ENCODE measurements at places on chromosomes 3 and 15.
A peak's percentile ranks its signal among the peaks of the same experiment; 100 is the strongest.

- DNase-seq, result no peak
Observed at GRCh38 chr15:31362886-31363285, 36.3 kb downstream of the KLF13 start.

DNA sequence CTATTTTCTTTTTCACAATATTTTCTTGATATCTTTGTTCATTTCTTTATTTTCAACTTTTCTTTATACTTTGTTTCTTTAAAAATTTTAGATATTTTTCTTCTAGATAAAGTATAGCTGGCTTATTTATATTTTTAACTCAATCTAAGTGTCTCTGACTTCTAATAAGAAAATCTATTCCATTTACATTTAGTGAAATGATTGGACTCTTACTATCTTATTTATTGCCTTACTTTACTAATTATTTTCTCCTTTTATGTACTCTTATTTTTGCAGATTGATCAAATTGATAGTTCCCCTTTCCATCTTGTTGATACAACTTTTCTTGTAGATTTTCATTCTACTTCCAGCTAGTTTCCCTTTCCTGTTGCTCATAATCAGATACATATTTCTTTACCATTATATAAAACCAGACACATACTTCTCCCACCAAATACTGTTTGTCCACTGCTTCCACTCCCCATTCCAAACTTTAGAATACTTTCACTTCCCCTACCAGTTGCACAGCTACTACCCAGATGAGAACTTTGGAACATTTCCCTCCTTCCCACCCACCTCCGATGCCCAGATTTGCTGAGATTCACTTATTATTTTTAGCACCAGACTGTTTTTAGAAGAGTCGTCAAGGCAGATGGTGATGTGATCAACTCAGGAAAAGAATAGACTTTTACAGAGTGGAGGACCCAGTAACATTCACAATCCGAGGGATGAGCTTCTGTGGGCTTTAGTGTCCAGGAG is 151.5 kb downstream of the LIPC start:
- no peak for DNase-seq

DNA sequence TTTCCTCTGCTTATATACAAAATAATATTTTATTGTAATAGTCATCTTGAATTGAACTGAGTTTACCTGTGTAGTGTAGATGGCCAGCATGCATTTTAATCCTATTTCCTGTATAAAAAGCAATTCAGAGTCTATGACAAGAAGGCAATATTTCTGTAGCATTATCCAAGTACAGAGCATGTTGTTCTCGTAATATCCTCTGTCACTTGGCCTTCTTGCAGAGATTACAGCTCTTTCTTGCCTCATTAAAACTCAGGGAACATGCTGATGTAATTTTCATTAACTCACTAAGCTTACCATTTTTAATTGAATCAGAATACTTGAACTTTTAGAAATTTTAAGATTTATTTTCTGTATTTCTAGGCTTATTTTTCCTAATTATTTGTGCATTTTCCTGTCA is 203.3 kb upstream of the AGTR1 start:
- no peak for DNase-seq

DNA sequence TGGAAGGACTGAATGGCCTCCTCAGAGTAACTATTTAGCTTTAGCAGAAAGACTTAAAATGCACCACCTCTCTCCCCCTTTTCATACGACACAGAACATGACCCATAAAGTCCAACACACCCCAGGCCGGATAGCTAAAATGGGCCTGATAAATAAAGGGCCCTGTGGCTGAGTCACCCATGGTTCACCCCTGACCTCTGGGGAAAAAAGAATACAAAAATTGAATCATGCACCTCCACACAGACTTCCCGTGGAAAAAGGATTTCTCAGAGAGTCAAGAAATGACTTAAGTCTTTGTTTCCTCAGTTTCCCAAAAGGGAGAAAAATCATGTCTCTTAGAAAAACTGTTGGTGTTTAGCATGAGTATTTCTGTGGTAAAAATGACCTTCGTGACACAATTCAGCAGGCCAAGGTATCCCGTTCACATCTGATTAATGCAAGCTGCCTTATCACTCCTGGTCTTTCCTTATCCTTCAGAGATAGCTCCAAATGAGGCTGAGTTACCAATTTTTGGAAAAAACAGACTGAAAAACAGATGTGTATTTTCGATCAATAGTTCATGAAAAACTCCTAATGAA is 34.0 kb upstream of the ARHGEF3 start:
- DNase-seq, result no peak

DNA sequence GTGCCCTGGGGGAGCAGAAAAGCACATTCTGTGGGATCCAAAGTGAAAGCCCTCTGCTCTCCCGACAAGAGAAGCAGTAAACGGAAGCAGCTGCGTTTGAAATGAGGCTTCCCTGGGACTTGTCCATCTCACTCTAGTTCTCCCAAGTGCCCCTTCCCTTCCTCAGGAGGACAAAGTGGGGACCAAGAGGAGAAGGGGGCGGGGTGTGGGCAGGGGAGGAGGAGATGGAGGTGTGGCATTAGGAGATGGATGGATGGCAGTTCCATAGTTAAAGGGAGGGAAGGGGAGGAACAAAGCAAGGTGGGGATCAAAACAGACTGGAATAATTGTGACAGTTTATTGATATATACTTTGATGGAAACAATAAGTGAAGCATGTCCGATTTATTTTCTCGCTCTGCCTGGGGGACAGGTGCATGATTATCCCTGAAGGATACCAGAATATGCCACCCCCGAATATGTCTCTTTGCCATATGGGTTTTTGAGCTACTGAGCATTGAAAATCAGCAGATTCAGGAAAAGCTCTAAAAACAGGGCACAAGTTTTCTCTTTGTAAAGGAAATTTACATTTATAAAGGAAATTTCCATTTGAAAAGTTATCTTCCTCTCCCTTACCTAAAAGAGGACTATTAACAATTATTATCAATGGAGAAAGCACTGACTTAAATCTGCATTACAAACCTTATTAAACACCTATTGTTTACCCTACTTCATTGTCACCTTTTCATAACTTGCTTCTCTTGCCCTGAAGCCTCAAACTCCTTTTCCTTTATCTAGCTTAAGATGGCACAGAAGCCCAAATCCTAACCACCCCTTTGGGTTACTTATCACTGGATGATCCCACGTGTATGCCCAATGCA is 58.9 kb upstream of the DAZL start:
- DNase-seq, result no peak

DNA sequence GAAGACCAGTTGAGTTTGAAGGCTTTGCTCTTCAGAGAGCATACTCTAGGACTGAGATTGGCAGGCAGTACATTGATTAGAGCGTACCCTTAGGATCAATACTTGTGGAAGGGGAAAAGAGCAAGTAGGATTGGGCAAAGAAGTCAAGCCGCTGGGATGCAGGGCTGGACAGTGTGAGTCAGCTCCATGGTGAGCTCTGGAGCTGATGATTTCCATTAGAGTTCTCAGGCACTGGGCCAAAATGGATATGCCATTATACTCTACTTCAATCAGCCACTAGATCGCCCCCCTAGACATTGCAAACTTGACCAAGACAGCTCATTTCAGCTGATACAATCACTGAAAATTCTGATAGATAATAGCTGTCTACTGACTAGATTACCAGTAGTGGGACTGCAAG is 432.7 kb upstream of the ALCAM start:
- DNase-seq, result no peak

GRCh38 chr3:64651741-64652241 is 36.0 kb downstream of the ADAMTS9 start:
- no peak for DNase-seq

DNA sequence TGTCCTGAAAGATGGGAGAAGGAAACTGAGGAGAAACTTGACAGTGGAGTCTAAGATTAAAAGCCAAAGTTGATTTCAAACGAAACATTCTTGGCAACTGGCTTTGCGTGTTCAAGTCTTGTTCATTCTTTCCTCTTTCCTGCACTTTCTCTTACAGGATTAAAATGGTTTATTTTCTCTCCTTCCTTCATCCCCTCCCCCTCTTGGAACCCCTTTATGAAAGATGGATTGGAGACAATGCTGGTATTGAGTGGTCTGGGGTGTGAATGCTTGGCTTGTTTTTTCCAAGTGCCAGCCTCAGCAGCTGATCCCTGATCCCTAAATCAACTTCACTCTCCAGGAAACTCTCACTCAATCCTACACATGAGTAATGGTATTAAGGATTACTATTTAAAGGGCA is 703 bp upstream of the LSAMP start:
- DNase-seq, result no peak

GRCh38 chr3:11910971-11911531 is 64.4 kb upstream of the TAMM41 start:
- DNase-seq, result no peak

- DNase-seq, result no peak
Observed at GRCh38 chr3:139235192-139235591, 108.6 kb upstream of the MRPS22 start.

- DNase-seq, result no peak
Observed at GRCh38 chr3:89364314-89364713, 256.9 kb downstream of the EPHA3 start.

GRCh38 chr3:42705058-42705767 is 2.6 kb upstream of the HHATL start:
- DNase-seq, result no peak

- no peak for DNase-seq
Observed at GRCh38 chr3:156271995-156272719, 151.8 kb downstream of the KCNAB1 start.

DNA sequence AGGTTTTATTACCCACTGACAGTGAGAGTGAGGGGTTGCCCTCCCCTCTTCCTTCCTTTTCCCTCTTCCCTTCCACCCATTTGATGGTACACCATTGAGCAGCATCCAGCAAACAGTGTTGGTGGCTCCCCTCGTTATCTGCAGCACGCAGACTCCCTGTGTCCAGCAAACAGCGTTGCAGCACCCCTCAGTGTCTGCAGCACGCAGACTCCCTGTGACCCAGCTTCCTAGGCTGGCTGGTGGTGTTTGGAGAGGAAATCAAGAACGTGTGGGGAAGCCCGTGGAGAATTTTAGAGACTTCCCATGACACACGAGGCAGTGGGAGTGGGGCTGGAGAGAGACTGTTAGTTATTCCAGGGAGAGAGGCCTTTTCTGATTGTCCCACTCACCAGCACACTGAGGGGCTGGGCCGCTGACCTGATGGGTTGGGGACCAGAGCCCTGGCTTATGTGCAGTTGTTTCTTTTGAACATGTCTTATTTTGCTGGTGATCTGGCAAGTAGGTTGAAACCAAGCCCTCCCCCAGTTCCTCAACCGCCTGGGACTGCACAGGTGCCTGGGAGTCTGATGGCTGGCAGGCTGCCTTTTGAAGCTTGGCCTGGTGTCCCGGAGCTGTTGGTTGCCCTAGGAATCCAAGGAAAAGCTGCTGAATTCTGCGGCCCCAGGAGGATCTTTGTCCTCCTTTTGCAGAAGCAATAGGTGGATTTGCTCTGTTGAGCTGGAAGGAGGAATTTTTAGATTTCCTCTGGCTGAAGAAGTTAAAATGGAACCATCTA is 19.0 kb downstream of the APBA2 start:
- DNase-seq, result no peak

DNA sequence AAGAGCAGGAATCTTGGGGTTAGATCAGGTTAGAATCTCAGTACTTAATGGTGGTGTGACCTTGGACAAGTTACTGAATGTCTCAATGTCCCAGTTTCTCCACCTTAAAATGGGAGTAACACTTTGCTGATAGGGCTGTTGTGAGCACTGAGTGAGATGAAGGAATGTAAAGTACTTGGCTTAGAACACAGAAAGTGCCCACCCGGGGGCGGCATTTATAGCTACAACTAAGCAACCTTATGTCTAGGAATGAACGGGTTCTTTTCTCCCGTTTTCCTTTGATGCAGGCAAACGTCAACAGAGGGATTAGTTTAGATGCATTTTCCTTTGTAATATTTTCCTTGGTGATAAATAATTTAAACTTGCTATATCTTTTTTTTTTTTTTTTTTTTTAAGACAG is 176.6 kb downstream of the USP13 start:
- DNase-seq, result no peak

DNA sequence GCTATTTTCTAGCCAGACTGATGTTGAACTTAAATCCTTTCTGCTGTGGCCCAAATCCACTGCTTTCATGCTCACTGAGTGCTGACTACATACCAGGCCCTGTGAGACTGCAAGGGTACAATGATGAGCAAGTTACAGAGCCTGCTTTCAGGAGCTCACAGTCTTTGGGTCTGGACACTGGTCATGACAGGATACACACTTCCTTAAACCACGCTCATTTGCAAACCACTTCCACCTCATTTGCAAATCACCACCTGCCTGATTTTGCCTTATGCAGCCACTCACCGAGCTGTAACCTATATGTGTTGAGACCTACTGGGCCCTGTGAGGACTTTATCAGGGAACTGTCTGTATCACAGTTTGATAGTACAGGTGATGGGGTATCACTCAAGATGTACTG is 50.2 kb upstream of the LRRC58 start:
- no peak for DNase-seq

GRCh38 chr3:169232863-169233262 is 430.6 kb downstream of the MECOM start:
- DNase-seq, result no peak

DNA sequence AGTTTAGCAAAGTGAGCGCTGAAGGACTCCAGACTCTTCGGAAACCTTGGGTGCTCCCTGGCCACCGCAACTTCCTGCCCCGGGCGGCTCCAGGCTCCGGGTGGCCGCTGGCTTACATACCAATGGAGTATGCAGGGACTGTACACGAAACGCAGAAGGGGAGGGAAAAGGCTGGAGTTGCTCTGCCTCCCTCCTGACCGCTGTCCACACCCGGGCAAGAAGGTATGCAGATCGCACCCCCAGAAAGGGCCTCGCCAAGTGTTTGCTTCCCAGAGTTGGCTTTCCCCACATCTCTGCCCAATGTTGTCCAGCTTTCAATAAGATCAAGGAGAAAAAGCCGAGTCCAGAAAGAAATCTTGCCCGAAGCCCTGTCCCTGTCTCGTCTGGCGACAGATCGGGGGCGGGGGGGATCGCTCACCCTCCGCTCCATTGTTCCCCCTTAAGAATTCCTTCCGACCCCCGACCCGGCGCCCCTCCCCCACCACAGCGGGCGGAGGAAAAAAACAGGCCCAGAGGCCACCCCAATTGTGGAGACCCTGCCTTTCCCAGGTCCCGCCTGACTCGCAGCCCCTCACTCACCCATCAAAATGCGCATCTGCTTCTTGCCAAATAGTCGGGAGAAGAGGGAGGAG is 533 bp downstream of the ARF4 start:
- peak; percentile 59 for DNase-seq

- DNase-seq, result no peak
Observed at GRCh38 chr3:112687211-112687610, 46.3 kb upstream of the CCDC80 start.

- peak; percentile 2 for DNase-seq
Observed at GRCh38 chr3:120093119-120093910, 932 bp downstream of the GSK3B start.

DNA sequence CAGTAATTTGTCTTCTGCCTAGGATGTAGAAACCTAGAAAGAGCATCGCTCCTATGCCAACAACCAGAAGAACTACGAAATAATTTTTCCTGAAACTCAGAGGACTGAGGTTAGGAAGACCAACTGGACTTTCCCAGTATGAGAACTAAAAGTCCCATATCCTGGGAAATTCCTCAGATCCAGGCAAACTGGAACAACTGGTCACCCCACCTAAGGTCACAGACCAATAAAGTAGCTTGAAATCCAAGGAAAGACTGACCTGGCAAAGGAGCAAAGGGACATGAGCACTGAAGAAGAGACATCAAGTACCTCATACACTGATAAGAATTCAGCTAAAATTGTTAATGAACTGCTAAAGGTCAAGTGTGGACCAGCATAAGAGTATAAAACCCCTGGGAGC is 6.6 kb downstream of the RPL39L start:
- DNase-seq, result no peak

- peak; percentile 53 for DNase-seq
Observed at GRCh38 chr15:63752075-63752684, 81.6 kb downstream of the HERC1 start.

GRCh38 chr3:48039487-48040190 is 23.4 kb upstream of the MAP4 start:
- DNase-seq, result no peak

GRCh38 chr3:132592216-132592615 is 4.9 kb upstream of the ACKR4 start:
- DNase-seq, result no peak

Data from activated CD4-positive, alpha-beta T cell treated with anti-CD3 and anti-CD28 coated beads, Interleukin-2, Interleukin-4, amounts not matched to agents 100 ng/mL and 50 ng/mL, durations not matched to agents 16 hours and 8 hours (primary cell).